H1 (cell line): ENCODE measurements at places on chromosomes 7 and 10.
A peak's percentile ranks its signal among the peaks of the same experiment; 100 is the strongest.

GRCh38 chr10:33025039-33025438, 67.0 kb upstream of the ITGB1 start:
- H3K27ac ChIP-seq = no peak overlapping the region
- no peak for DNase-seq
- no peaks in the 10 kb centered on the region for H3K36me3 ChIP-seq
- no peaks in the 10 kb centered on the region; the same call in 1 of the 2 replicates for H3K27me3 ChIP-seq

GRCh38 chr7:152074673-152075072, 49.2 kb downstream of the GALNT11 start:
- peaks cover 3% of the 10 kb centered on the region; the same call in 1 of the 2 replicates for H3K36me3 ChIP-seq
- no peak for DNase-seq
- H3K4me3 ChIP-seq = no peak overlapping the region
- H3K4me1 ChIP-seq = peaks cover 20% of the 10 kb centered on the region

DNA sequence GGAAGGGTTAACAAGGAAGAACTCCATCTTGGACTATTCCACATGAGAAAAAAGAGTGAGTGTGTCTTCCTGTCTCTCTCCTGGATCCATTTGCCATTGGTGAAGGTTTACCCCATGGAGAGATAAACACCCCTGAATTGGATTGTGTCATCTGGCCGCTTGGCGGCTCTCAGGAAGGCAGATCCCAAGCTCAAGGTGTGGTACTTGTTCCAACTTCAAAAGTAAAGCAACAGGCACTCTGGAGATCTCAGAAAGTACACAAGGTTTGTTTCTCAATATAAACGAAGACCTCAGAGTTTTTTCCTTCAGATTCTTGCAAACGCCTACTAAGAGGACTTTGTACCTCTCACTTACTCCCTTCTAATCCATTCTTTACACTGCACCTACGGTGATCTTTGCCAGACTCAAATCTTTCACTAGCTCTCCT, 116.7 kb downstream of the REEP3 start:
- H3K27me3 ChIP-seq = no peaks in the 10 kb centered on the region
- no peak overlapping the region for H3K27ac ChIP-seq
- DNase-seq = no peak
- no peak overlapping the region for H3K4me3 ChIP-seq
- no peaks in the 10 kb centered on the region for H3K4me1 ChIP-seq

DNA sequence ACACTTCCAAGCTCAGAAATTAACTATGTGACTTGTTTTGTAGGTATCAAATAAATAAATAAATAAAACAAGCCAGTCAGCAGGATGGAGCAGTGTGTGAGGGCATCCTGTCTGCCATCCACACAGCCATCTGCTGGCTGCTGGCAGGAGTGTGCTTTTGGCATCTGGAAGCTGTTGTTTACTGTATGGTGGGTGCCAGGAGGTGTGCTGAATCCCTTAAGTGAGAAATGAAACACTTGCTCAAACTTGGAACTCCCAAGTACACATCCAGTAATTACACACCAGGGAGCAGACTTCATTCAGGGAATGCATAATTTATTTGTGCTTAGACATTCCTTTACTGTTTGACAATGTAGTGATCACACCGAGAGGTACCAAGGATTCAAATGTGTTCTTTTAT, 16.9 kb upstream of the TAX1BP1 start:
- no peak overlapping the region for H3K27ac ChIP-seq
- no peaks in the 10 kb centered on the region for H3K27me3 ChIP-seq
- H3K36me3 ChIP-seq = no peaks in the 10 kb centered on the region
- no peaks in the 10 kb centered on the region for H3K4me1 ChIP-seq

GRCh38 chr10:22317076-22317370, 835 bp downstream of the COMMD3 start:
- H3K36me3 ChIP-seq = no peaks in the 10 kb centered on the region
- H3K4me1 ChIP-seq = no peaks in the 10 kb centered on the region
- no peak overlapping the region for H3K27ac ChIP-seq
- H3K27me3 ChIP-seq = peaks cover 54% of the 10 kb centered on the region
- H3K4me3 ChIP-seq = peak overlapping the region; percentile 73

DNA sequence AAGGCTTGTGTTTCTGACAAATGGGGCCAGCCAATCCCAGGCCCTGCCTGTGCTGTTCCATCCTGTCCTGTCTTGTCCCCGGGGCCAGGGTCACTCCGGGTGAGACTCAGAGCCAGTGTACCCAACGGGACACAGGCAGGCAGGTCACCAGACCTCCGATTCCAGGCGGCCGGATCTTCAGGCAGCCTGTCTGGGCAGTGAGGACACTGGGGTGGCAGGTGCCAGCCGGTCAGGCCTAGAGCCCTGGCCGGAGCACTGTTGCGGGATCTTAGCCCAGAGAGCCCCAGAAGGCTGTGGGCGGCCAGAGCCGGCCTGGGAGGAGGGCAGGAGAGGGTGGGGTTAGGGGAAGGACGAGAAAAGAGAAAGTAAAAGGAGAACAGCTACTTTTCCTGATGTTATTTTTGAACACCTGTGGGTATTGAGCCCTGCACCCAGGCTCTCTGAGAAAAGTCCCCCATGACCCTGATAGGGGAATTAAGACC, 134.3 kb upstream of the TNRC18 start:
- no peak overlapping the region for H3K4me3 ChIP-seq
- H3K4me1 ChIP-seq = peaks cover 15% of the 10 kb centered on the region
- DNase-seq = no peak
- no peaks in the 10 kb centered on the region for H3K27me3 ChIP-seq
- H3K27ac ChIP-seq = no peak overlapping the region
- no peaks in the 10 kb centered on the region for H3K36me3 ChIP-seq

DNA sequence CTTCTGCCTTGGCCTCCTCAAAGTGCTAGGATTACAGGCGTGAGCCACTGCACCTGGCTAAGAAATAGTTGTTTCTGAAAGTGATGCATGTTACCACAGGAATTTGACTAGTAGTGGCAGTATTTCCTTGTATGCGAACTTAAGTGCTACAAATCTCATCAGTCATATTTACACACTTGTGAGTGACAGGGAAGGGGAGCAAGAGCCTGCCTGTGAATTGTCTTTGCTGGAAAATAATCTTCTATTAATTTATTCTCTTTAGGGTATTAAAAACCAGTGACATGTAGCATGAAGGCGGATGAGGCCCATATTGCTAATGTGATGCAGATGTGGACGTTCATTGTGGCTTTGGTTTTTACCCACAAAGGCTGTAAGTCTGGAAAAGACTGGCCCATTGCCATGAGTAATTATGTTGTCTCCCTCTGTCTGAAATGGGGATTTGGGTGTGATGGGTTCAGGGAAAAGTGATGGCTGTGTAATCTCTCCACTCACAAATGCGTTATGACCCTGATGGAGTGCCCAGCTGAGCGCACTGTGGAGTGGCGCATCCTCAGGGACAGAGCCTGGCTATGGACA, 97.6 kb downstream of the CCNY start:
- DNase-seq = no peak
- no peaks in the 10 kb centered on the region for H3K27me3 ChIP-seq
- H3K36me3 ChIP-seq = no peaks in the 10 kb centered on the region
- no peaks in the 10 kb centered on the region; the same call in 1 of the 2 replicates for H3K4me1 ChIP-seq

- no peak overlapping the region for H3K4me3 ChIP-seq
- no peaks in the 10 kb centered on the region for H3K4me1 ChIP-seq
- DNase-seq = no peak
- no peak overlapping the region for H3K27ac ChIP-seq
Measured at GRCh38 chr7:32259931-32260596, 189.9 kb upstream of the PDE1C start.

DNA sequence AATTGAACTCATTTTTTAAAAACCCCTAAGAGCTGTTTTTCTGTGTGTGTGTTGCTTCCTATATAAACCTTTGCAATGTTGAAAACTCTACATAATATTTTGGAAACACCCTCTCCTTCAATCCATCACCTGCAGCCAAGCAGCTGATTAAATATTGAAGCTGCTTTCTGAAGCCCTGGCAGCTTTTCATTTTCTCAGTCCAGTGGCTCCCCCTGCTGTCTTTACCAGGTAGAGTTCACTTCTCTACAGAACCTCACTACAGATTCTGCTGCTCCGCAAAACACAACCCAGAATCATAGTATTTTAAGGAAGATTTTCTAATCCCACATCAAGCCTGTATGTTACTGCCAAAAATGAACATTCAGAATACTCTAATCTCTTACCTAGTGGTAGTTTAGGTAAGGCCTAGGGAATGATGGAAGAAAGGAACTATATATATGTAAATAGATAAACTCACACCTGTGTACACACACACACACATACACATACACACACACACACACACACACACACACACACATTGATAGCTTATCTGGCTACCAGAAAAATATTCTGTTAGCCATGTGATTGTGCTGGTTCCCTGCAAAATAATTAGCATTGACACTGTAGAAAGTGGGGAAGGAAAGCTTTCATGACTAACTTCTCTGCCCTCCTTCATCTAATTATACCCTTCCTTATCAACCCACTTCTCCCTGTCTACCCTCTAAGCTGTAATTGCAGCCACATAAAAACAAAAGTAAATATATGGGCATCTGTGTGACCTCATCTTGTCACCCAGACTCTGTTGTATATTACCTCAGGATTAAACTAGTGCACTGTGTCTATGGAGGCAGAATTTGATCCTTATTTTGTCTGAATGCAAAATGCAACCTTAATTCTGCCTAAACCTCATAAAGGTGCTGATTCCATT, 229.5 kb upstream of the FZD1 start:
- no peaks in the 10 kb centered on the region for H3K27me3 ChIP-seq
- peak; percentile 74 for DNase-seq
- no peak overlapping the region for H3K4me3 ChIP-seq
- H3K4me1 ChIP-seq = peaks cover 15% of the 10 kb centered on the region

DNA sequence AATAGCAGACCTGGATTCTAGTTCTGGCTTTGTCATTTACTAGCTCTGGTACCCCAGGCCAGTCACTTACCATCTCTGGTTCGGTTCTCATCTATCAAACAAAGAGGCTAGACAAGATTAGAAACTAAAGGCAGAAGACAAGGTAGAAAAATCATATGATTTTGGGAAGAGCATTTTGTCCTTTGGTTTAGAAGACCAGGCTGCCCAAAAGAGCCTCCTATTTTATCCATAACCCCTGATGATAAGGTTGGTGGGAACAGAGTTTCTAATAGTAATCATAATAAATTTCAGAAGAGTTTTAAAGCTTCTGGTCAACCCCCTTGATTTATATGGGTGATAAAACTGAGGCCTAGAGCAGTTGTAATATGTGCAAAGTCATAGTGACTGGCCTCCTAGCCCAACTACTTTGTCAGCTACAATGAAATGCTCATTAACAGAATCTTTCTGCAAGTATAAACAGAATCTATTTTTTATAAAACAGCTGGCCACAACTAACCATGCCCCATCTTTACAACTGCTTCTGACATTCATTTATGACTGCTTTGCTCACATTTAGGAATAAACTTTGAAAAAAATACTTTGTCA, 23.4 kb downstream of the COX15 start:
- no peak overlapping the region for H3K4me3 ChIP-seq
- H3K36me3 ChIP-seq = no peaks in the 10 kb centered on the region
- no peaks in the 10 kb centered on the region for H3K27me3 ChIP-seq
- H3K27ac ChIP-seq = no peak overlapping the region
- H3K4me1 ChIP-seq = no peaks in the 10 kb centered on the region

- no peaks in the 10 kb centered on the region for H3K27me3 ChIP-seq
- DNase-seq = no peak
- no peaks in the 10 kb centered on the region for H3K36me3 ChIP-seq
- H3K4me1 ChIP-seq = peaks cover 4% of the 10 kb centered on the region
- no peak overlapping the region for H3K4me3 ChIP-seq
- no peak overlapping the region for H3K27ac ChIP-seq
Measured at GRCh38 chr10:127145173-127145572, 51.2 kb downstream of the INSYN2A start.

DNA sequence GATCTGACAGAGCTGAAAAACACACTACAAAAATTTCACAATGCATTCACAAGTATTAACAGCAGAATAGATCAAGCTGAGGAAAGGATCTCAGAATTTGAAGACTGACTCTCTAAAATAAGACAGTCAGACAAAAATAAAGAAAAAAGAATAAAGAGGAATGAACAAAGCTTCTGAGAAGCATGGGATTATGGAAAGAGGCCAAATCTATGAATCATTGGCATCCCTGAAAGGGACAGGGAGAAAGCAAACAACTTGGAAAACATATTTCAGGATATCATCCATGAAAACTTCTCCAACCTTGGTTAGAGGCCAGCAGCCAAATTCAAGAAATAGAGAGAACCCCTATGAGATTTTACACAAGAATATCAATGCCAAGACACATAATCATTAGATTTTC, 804.8 kb upstream of the IGFBP3 start:
- no peaks in the 10 kb centered on the region for H3K27me3 ChIP-seq
- no peaks in the 10 kb centered on the region for H3K36me3 ChIP-seq
- H3K4me3 ChIP-seq = no peak overlapping the region
